ENCODE measurements at places on chromosomes 7 and 10.

DNA sequence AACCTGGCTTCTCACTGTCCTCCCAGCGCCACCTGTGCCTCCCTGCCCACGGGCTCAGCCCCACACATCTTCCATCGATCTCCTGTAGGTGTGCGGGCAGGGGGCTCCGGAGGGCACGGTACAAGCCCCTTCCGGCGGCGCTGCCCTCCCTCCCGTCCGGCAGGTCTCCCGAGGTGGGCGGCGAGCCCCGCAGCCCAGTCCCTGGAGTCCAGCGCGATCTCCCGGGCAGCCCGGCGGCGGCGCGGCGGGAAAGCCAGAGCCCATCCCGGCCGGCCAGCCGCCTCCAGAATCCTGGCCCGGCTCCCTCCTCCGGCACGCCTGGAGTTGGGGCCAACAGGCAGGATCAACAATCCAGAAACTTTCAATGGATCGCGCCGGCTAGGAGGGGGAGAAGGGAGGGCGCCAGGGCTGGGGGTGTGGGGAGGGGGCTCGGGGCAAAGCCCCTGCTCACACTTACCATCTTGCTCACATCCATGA lies 100.1 kb downstream of the HIP1 start:
- DNase-seq = no peak

DNA sequence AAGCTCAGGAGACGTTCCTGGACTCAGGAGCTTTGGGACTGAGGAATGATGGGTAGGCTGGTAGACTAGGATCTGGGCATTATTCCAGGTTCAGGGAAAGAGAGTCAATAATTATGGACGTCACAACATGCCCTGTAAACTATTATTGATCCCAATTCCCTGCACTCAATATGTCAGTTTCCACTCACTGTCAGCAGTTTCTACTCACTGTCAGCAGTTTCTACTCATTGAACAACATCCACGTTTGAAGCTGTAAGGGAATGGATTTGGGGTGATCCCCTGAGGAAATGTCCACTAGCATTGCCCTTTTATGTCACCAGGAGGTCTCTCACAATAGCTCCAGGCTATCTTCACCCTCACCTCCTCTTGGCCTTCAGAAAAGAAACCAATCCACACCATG lies 1268.6 kb downstream of the TYW1 start:
- no peak for DNase-seq

GRCh38 chr7:36969376-36969775 lies 245.1 kb upstream of the AOAH start:
- DNase-seq = peak; percentile 80

- no peak for DNase-seq
Measured at GRCh38 chr7:36562121-36562520, 162.2 kb downstream of the AOAH start.

DNA sequence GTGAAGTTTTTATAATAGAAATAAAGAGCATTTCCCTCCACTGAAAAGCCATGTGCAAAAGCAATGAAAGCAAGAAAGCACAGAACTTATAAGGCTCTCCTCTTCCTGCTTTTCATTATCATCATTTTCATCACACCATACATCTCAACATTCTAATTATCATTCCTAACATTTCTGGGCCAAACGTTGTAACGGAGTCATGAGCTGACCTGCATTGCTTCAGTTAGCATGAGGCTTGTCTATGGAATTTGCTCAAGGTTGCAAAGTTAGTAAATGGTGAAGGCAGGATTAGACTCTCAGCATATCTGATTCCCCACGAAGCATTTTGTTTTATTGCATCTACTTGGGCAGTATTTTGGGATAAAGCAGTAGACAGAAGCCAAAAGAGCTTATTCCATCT lies 11.4 kb downstream of the SCIN start:
- no peak for DNase-seq

Data from KBM-7 (cell line).